ENCODE measurements at places on chromosomes 2 and 18.

DNA sequence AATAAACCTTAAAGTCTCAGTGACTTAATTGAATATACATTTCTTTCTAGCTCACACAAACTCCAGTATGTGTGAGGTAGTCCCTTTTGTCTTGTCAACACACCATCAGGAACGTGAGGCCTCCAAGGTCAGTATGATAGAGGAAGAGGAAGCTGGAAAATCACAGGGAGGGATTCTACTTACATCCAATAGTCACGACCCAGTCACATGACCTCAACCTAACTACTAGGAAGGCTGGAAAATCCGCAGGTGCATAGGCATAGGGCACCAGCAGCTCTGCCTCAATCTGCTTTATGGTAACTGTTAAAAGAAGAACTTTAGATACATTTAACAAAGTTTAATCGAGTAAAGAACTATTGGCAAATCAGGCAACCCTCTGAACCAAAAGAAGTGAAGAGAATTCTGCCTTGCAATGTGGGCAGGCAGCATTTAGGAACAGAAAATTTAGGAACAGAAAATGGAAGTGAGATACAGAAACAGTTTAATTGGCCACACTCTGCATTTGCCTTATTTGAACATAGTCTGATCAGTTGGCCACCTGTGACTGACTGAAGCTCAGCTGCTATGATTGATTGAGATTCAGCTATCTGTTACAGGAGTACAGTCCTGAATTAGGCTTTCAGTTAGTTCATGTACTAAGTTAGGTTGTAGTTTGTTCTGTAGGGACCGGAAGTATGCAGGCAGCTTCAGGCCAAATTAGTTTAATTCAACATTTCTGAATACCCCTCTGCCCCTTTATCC lies 165.0 kb upstream of the PARD3B start:
- no peak for DNase-seq

- no peak for DNase-seq
Measured at GRCh38 chr2:10362096-10362897, 59.6 kb downstream of the HPCAL1 start.

GRCh38 chr2:104766683-104767082 lies 87.2 kb upstream of the POU3F3 start:
- no peak for DNase-seq

GRCh38 chr2:144516981-144517865 lies 2.7 kb downstream of the ZEB2 start:
- no peak for DNase-seq

DNA sequence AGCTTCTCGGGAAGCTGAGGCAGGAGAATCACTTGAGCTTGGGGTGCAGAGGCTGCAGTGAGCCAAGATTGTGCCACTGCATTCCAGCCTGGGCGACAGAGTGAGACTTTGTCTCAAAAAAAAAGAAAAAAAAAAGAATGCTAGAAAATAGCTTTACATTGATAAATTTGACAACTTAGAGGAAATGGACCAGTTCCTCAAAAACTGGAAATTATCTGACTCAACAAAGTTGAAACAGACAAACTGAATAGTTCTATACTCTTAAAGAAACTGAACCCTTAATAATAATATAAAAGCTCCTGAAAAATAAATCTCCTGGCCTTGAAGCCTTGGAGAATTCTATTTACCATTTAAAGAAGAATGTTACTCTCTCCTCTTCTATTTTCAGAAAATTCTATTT lies 151.0 kb upstream of the BCL2L11 start:
- DNase-seq, result no peak

GRCh38 chr2:182134201-182134600 lies 148.5 kb downstream of the PPP1R1C start:
- no peak for DNase-seq

DNA sequence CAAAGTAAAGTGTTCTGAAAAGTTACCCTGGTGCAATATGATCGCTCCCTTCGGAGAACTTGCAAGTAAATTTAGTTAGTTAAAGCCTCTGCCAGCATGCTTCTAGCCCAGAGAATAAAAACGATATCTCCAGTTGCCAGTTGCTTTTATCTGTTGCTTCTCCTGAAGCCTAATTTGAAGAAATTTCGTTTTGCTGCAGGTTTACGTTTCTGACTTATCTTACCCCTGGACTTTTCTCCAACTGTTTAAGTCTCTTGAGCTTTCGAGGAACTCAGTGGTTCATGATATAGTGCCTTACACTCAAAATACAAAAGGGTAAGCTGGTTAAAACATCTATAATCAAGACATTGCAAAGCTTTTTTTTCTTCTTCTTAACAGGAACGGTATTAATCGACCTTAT lies 131.1 kb downstream of the FAM161A start:
- no peak for DNase-seq

Data from activated T-cell treated with anti-CD3 and anti-CD28 coated beads for 4 hours (primary cell).